Gastrocnemius medialis (tissue), 4 donors: ENCODE measurements at places on chromosomes 12 and 14. TPM values are rescaled to one million over a fixed set of nuclear protein-coding genes. Genes with fewer than 3 reads are reported as not detected.

Gene FAM181A
- total RNA-seq: not detected

GRCh38 chr14:57725399-57726077, 140.4 kb downstream of the SLC35F4 start:
- DNase-seq: no peak

DNA sequence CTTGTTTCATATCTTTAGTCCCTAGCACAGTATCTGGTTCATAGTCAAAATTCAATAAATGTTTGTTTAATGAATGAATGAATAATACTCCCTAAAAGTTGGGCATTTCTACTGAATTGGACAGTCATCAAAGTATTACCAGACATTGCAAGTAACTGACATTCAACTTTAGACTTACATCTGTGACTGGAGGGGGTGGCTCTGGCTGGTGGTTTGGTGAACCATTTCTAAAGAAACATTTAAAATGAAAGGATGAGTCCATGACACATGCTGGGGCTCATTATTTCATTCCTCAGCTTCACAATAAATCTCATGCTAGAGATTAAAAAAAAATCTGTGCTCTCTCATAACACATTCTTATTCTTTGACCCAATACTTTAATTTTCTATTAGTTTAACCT, 20.6 kb upstream of the CSRNP2 start:
- DNase-seq: no peak

DNA sequence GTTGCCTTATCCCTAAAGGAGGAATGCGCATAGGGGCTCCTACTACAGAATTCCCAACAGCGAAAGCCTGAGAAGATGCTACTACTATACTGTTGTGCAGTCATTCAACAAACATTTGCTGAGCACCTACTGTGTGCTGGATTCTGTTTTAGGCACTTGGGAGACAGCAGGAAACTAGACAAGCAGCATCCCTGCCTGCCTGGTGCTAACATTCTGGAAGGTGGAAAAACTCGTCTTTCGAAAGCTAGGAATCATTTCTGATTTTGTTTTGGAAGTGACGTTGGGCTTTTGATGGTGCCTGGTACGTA, 131.5 kb upstream of the NCOR2 start:
- DNase-seq: no peak

- no peak for DNase-seq
Measured at GRCh38 chr12:22935501-22935900, 310.5 kb downstream of the ETNK1 start.

Gene EIF2S3B
- not detected for total RNA-seq

- no peak for DNase-seq
Measured at GRCh38 chr12:24467226-24467625, 481.7 kb downstream of the BCAT1 start.

GRCh38 chr14:49189375-49189774, 396.8 kb downstream of the RPS29 start:
- no peak for DNase-seq

Gene OR4K17
- total RNA-seq: not detected

Gene FKBP4
- 96.0 TPM for total RNA-seq

DNA sequence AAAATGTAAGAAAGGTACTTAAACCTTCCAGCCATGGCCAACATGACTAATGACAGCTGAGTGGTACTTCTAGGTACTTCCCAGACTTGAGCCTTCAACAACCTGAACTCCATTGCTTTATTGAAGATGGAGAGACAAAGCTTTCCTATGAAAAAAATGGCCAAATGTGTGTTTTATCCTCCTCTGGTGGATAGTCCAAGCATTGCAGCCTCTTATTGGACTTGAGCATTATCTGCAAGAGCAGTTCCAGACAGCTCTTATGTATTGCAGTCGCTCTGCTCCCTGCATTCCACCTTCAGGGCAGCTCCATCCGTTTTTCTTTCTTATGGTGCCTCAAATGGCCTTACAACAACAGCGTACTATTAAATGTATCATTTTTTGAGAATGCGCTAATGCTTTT, 588.2 kb downstream of the NRXN3 start:
- DNase-seq: no peak

DNA sequence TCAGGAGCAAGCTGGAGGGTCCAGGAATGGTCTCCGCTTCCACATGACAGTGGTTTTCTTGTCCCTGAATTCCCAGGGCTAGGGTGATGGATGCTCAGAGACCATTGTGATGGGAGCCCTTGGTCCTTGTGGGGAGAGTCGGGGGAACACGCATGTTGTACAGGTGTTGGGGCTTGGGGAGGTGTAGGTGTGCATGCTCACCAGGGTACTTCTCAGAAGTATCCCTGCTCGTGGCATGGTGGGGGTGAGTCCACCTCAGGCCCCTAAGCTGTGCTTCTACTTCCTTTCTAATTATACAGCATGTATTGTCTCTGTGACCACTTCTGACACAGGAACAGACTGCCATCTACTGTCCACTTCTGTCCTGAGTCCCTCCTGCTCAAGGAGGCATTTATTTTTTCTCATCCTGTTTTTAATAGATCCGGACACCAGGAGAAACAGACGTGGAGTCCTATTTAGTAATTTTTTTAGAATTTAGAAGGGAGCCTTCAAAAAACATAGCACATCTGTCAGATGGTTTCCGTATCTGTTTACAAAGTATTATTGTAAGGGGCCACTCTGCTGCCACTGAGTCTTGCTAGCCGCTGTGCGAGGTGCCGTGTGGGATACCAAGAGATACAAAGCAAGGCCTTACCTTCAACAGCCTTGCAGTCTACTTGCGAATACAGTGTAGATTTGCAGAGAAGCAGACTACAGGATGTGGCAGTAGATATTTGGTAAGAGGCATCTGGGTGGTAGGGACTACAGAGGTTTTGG, 10.5 kb downstream of the NTF3 start:
- peak; percentile 37 for DNase-seq

GRCh38 chr12:42770261-42770660, 180.7 kb upstream of the PRICKLE1 start:
- no peak for DNase-seq

Gene SERPINA4
- total RNA-seq: 0.13 TPM

Gene CD69
- 0.72 TPM for total RNA-seq

DNA sequence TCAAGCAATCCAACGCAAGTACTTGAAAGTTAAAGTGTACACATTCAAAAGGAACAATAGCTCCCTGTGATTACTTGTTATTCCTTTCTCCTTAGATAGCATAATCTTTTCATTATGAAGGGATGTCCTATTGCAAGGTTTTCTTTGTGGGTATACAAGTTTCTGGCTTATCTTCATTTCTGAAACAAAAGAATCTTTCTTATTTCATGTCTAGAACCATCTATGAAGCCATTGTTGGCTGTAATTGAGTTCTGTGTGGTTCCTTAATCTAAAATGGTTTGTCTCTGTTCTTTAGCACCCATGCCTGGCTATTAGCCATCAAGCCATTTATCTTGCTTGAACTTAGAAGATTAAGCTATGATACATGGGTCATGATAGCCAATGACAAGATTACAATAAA, 95.0 kb downstream of the VEZT start:
- no peak for DNase-seq

- no peak for DNase-seq
Measured at GRCh38 chr14:95323917-95324316, 4.2 kb upstream of the CLMN start.

GRCh38 chr14:99599393-99599792, 4.6 kb downstream of the CCDC85C start:
- no peak for DNase-seq

Gene MANSC4
- not detected for total RNA-seq

DNA sequence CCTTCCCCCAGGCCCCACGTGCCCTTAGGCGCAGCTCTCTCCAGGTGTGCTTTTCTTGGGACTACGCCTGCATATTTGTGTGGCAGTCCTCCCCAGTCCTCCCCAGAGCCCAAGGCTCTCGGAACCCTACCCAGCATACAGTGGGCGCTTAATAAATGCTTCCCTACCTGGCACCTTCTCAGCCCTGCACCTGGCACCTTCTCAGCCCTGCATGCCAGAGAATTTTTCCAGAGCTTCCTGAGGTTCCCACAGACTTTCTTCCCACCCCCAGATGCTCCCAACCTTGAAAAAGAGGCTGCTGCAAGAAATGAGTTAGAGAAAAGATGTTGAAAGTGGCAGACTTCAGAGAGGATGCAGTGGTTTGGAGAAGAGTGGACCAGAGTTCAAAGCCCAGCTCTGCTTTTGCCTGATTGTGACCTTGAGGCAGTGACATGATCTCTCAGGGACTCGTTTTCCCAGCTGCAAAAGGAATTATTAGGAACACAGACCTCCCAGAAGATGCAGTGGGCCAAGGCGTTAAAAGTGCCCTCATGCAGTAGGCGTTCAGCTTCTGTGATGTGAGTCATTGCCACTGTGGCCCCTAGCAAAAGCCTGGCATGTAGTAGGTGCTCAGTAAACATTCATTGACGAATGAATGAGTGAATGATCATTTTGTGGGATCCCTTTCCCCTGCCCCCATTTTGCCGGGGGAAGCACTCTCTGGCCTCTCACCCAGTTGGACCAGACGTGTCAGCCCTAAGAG, 167.2 kb downstream of the PHETA1 start:
- no peak for DNase-seq

GRCh38 chr12:24226745-24227350, 277.4 kb upstream of the SOX5 start:
- no peak for DNase-seq

- no peak for DNase-seq
Measured at GRCh38 chr14:65025818-65026217, 39.1 kb downstream of the FNTB start.

GRCh38 chr14:92502541-92503286, 10.9 kb upstream of the RIN3 start:
- no peak for DNase-seq

GRCh38 chr12:6062757-6063735, 61.4 kb downstream of the VWF start:
- peak; percentile 15 for DNase-seq

DNA sequence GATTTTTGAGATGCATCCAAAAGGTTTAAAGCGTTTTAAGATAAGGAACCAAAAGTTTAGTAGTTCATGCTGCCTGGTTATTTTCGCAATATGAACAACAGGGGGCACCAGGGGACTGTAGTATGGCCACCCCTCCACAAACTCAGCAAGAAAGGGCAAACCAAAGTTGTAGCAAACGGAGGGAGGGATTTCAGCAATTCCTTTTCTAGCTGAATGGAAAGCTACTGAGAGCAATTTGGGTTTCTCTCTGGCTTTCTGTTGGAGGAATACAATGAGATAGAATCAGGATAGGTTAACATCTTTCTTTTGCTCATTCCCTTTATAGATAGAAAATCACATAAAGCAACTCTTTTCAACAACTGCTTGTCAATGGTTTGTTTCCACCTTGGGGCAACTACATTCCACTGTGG, 62.5 kb downstream of the DRAM1 start:
- peak; percentile 43 for DNase-seq

Gene CRY1
- total RNA-seq: 12.2 TPM

DNA sequence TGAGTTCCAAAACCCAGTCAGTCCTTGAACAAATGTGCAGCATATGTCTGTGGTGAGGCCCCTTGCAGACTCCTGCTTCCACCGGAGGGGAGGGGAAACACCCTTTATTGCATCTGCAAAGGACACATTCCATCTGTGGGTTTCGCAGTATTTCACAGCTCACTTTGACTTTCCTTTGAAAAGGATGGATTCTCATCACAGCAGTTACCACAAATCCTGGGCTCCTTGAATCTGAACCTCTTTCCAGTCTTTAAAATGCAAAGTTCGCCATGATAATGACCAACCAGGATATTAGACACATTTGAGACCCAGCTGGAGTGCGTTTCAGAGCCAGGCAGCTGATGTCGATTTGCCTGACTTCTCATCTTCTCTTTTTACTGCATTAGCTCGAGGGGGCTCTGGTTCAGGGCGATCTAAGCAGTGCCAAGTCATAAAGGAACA, 242.4 kb downstream of the SLC15A4 start:
- DNase-seq: no peak

Gene AVPR1A
- 1.8 TPM for total RNA-seq

DNA sequence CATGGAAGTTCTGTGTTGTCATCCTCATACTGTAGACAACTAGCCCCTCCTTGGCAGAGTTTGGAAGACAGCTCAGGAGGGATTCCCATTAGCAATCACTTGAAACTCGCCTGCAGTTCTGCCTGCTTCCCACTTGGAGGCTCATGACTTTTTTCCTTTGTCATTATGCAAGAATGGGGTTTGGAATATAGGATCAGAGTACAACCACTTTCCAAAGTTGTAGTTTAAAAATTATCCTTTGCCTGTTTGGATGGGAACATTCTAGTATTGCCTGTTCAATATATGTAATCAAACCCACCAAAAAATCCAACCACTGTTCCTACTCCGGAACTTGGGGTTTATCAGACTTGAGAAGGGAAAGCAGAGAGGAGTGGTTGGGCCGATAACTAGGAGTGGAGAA, 2.1 kb upstream of the GPD1 start:
- no peak for DNase-seq

GRCh38 chr12:3436461-3437065, 54.4 kb upstream of the PRMT8 start:
- DNase-seq: no peak

Gene HOXC12
- not detected for total RNA-seq

DNA sequence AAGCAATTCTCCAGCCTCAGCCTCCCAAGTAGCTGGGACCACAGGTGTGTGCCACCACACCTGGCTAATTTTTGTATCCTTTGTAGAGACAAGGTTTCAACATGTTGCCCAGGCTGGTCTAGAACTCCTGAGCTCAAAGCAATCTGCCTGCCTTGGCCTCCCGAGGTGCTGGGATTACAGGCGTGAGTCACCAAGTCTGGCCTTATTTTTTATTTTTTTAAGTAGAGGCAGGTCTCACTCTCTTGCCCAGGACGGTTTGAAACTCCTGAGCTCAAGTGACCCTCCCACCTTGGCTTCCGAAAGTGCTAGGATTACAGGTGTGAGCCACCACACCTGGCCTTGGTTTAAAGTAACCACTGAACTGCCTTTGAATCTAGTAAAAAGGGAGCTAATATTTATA, 56.8 kb downstream of the SPPL3 start:
- DNase-seq: no peak

- DNase-seq: no peak
Measured at GRCh38 chr14:33691907-33692306, 259.0 kb downstream of the EGLN3 start.

Gene TTC5
- 3.7 TPM for total RNA-seq

DNA sequence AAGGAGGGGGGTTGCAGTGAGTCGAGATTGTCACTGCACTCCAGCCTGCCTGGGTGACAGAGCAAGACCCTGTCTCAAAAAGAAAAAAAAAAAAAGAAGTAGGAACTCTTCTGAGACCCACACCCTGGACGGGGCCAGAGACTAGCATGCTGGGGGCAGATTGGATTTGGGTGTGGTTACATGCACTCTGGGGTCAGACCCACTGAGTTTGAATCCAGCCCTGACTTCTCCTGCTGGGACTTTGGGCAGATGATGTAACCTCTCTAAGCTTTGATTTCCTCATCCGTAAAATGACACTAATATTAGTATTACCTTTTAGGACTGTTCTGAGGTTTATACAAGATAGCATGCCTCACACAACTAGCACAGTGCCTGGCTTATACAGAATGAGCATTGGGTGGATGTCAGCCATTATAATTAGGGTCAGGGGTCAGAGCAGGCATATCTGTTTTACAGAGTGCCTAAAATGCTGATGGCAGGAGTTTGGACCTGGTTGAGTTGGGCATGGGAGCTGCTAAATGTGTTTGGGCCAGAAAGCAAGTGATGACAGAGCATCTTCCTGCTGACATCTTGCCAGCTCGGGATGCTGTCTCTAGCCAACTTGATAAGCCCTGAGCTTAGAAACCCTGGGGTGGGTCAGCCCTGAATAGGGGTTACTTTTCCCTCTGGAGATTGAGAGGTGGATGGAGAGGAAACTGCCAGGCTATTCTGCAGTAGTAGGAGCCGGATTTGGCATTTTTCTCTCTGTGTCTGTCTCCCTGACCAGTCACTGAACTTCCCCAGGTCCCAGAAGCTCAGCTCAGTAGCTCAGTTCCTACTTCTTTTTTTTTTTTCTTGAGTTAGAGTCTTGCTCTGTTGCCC, 15.5 kb downstream of the TPCN1 start:
- peak; percentile 13 for DNase-seq
